NCI-H1417 (cell line): ENCODE measurements at places on chromosomes 16 and 17.

DNA sequence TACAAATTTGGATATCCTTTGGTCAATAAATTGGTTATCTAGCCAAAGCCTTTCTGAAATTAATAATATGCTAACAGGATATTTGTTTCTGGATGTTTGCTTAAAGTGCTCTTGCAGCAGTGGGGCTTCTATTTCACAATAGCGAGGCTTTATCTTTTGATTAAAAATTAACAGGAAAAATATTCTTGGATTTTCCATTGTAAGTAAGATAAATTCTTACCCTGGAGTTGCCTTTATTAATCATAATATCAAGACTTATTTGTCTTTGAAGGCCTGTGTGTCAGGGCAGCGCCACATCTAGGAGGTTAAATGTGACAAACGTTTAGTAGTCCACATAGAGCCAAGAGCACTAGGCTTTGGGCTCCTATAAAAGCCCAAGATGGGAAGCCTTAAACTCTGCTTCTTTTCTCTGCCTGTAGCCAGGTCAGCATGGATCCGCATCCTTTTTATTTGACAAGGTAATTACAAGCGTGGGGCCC, 5.3 kb downstream of the TMEM97 start:
- no peak for DNase-seq

DNA sequence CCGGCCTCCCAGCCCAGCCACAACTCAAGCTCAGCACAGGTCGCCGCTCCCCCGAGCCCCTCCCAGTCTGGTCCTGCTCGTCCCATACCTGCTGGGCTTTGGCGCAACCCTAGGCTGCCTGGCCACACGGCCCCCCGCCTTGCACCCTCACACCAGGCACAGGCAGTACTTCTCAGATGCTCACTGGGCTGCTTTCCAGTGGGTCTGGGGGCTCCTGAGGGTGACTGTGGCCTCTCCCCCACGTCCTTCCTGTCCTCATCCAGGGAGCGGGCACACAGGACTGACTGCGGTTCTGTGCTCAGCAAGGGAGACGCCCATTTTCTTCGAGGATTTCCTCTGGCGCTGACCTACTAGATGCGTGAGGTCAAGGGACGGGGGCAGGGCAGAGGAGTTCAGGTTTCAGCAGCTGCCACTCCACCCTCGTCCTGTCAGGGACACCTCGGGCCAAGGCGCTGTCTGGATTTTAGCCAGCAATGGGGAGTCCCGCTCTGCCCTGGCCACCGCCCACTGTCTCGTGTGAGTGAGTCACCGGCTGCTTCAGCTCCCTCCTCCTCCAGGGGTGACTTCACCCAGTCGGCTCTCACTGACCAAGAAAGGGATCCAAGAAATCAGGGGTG, 115.8 kb downstream of the NPIPB11 start:
- peak; percentile 9 for DNase-seq

DNA sequence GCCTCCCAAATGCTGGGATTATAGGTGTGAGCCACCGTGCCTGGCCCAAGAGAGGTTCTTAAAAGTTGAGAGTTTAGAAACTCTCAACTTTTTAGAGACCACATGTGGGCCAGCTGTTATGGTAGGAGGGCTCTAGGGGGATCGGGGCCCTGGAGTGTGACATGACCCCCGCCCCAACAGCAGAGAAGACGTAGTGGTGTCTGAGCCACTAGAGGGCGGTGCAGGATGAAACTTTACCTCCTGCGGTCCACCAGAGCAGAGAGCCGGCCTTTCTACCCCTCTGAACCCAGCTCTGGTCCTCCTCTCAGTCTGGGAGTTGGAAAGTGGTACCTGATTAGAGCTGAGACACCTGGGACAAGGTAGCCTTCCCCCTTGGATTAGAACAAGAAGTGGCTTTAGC, 7.4 kb downstream of the CDK5RAP3 start:
- DNase-seq = peak; percentile 61

DNA sequence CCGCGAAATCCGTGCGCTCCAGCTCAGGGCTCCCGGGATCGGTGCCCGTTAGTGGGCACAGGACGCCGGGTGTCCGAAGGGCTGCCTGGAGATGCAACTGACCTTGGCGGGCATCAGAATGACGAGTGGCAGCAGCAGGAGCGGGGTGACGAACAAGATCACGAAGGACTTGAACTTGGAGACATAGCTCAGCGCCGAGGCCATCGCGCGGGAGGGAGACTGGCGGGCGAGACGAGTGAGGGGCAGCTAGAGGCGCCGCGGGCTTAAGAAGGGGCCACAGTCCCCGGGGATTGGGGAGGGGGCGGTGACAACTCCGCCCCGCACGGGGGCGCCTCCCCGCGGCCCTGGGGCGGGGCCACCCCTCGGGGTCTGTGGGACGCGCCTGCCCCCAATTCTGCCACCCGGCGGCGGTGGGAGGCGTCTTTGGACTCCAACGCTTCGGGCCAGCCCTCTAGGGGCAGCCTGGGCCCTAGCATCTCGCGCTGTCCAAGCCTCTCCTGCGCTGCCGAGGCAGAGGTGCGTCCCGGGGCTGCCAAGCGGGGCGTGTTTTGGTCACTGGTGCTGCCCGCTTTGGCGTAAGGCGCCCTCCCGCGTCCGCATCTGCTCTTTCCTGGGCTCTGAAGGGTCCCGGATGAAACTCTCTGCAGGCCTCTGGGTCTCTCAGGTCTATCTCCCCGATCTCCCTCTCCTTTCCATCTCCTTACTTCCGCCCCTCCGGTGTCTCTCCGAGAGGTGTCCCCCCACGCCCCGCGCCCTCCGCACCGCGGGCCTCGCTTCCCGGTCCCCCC, at the start of gene SLC13A5:
Gene SLC13A5 (minus strand): TSS at position 240 of the 788 bp plus-strand sequence. CDS start 36 bp downstream, at position 204.
- peak; percentile 5 for DNase-seq

DNA sequence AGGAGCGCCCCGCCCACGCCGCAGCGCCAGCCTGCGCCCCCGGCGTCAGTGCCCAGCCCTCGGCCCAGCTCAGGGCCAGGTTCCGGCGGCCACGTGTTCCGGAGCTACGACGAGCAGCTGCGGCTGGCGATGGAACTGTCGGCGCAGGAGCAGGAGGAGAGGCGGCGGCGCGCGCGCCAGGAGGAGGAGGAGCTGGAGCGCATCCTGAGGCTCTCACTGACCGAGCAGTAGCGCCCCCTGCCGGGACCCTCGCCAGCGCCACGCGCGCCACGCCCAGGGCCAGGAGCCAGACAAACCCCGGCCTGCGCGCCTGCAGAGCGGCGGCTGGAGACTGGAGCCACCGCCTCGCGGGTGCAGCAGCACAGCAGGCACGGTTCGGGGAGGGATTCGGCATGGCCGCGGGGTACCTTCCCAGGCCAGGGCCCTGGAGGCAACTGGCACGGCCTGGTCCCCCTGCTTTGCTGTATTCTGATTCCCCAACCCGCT, 9.3 kb downstream of the CORO6 start:
- DNase-seq = no peak

- no peak for DNase-seq
Observed at GRCh38 chr16:50464325-50465290, 83.6 kb upstream of the NKD1 start.

- DNase-seq = no peak
Observed at GRCh38 chr17:40818343-40818732, 4.1 kb downstream of the KRT10 start.

DNA sequence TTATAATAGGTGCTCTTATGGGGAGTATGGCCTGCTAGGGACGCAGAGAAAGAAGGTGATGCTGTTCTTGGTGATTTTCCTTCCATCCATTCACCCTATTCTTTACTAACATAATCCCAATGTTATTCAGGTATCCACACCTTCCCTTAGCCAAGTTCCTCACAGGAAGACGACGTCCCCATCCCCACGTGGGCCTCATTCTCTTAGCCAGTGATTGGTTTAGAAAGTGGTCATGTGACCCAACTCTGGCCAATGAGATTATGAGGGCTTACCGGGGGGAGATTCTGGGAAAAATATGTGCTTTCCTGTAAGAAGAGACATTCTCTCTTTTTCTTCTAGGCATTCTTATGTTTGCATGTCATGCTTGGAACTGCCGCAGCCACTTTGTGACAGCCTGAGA, 474.7 kb downstream of the HAPSTR1 start:
- DNase-seq = no peak

GRCh38 chr16:531494-532125, 4.1 kb downstream of the CAPN15 start:
- no peak for DNase-seq

GRCh38 chr17:73715769-73716168, 71.5 kb upstream of the SDK2 start:
- DNase-seq = no peak

DNA sequence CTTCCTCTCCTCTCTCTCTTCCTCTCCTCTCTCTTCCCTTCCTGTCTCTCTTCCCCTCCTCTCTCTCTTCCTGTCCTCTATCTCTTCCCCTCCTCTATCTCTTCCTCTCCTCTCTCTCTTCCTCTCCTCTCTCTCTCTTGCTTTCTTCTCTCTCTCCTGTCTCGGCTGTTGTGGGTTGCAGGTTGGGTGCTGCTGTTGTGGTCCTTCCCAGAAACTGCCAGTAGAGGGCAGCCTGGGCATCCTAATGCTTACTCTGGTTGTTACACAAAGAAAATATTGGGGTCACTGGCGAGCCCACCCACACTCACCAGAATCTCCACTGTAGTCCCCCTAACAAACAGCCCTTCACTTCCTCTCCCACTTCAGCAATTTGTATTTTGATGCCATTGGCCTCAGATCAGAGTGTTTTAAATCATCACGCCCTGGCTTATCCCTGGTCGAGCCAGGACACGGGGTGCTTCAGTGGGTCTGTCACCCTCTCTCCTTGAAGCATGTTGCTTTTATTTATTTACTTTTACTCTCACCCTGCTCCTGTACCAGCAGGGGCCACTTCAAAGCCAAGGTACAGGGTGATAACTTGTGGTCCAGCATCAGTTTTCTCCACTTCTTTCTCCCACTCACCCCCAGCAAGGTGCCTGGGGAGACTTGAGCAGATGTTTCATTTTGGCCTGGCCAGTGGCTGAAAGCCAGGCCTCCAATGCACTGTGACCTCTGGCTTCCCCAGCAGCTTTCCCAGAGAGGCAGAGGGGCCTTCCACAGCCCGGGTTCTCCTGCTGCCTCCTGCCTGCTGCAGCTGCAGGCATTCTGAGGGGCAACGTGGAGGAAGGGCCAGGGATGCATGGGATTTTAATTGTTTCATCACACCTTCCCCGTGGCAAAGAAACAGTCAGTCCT, 4.7 kb upstream of the MMP15 start:
- peak; percentile 66 for DNase-seq

GRCh38 chr16:29844575-29845331, 18.3 kb downstream of the CDIPT start:
- no peak for DNase-seq

- DNase-seq = no peak
Observed at GRCh38 chr16:27406511-27407128, 4.6 kb downstream of the IL21R start.

- DNase-seq = no peak
Observed at GRCh38 chr17:6660805-6661463, 9.4 kb downstream of the C17orf100 start.

DNA sequence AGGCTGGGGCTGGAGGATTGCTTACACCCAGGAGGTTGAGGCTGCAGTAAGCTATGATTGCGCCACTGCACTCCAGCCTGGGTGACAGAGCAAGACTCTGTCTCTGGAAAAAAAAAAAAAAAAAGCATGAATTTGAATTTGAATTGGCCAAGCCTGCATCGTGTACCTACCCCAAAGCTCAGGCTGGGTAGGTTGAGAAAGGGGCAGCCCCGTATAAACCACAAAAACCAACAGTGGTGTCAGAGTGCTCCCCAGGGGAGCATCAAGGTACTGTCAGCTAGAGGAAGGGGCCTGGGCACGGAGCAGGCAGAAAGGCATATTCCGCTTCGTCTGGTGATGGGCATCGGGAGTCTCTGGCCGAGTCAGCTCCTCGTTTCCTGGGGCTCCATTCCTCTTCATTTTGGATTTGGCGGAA, 40.9 kb downstream of the RAP1GAP2 start:
- no peak for DNase-seq

GRCh38 chr17:1920948-1921351, 91.1 kb downstream of the RPA1 start:
- DNase-seq = no peak

- DNase-seq = no peak
Observed at GRCh38 chr17:282912-283882, 69.4 kb downstream of the RPH3AL start.

DNA sequence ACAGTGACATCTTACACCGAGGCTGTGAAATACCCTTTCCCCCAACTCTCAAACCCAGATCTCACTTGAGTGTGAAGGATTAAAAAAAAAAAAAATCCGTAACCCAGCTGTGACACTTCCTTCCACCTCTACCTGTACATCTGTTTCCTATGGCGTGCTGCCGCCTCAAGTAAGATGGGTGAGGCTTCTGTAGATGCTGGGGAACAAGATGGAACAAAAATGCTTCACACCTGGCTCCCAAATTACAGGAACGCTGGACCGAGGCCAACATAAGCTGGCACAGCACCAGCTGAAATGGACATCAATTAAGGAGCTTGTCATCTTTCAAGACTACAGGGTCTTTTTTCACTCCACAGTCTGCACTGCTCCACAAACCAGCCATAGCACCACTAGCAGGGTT, 95.9 kb downstream of the HIC1 start:
- peak; percentile 63 for DNase-seq

DNA sequence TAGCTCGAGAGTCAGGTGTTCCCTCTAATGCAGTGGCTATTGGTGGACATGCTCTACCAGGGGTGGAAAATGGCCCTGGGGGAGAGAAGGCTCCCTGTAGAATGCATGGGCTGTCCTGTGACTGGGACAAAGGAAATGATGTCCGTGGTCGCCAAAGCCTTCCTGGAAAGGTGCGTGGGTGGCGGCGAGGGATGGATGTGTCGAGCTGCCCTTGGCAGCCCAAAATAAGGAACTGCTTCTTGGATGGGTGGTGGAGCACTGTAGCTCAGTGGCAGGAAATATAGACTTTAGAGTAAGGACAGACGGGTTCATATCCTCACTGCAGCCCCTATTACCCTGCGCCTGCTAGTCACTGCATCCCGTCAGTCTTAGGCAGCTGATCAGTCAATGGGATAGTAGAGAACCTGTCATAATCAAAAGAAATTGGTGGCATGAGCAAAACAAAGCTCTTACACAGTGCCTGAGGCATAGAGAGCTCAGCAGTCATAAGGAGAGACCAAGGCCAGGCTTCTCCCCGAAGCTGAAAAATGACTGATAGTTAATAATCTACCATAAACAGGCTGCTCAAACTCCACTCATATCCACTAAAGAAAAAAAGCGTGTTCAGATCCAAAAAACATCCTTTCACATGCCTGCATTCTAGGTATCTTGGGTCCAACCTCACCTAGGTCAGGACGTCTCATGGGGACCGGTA, 123.5 kb upstream of the PLCG2 start:
- DNase-seq = no peak

GRCh38 chr17:34820922-34821321, 140.3 kb downstream of the CCT6B start:
- DNase-seq = no peak

DNA sequence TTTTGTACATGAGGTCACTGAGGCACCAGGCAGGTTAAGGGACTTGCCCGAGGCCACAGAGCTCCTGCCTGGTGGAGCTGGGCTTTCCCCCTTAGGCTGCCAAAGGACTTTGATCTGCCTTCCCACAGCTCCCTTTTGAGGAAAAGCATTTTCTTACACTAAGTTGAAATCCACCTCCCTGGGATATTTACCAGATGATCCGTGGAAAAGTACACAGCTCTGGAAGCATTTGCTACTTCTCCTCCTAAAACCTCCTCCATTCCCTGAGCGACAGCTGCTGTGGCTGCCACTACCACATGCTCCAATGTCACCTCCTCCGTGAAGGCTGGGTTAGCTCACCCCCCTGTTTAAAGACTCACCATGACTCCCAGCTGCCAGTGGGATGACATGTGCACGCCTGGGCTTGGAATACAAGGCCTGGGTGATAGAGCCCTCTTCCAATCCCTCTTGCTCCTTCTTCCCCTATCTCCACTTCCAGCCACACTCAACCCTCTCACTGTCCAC, 1.2 kb upstream of the MPRIP start:
- DNase-seq = peak; percentile 56
